ENCODE measurements at places on chromosomes 6 and 20. TPM values are rescaled to one million over a fixed set of nuclear protein-coding genes. Genes with fewer than 3 reads are reported as not detected.

FNDC11 gene
- total RNA-seq: 0.30 TPM

OXT gene
- total RNA-seq: not detected

PSORS1C1 gene
- total RNA-seq: 1.2 TPM

MYLK2 gene
- total RNA-seq: not detected

EMILIN3 gene
- total RNA-seq: not detected

B3GAT2 gene
- total RNA-seq: not detected

MMP24 gene
- total RNA-seq: 0.23 TPM

CTSA gene
- total RNA-seq: 124 TPM

STK38 gene
- 16.0 TPM for total RNA-seq

BPIFA1 gene
- not detected for total RNA-seq

TNNC2 gene
- 0.15 TPM for total RNA-seq

ME1 gene
- 11.0 TPM for total RNA-seq

ADGRF1 gene
- not detected for total RNA-seq
